ENCODE measurements at places on chromosomes 3 and 15.

DNA sequence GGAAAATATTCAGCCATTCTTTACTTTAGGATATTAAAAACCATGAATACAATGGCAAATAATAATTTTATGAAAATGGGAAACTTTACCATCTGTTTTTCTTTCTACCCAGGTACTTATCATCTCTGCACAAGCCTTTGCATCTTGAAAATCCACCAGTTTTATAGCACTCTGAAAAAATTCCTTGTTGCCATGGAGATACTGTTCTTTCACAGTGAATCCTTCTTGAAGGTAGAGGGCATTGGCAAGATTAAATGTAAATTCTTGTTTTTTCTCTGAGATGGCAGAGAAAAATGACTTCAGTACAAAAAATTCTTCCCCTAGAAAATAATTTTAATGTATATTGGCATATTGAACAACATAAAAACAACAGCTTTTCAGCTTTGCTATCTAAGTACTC is 6.9 kb downstream of the SERPINI2 start:
- DNase-seq, result no peak

DNA sequence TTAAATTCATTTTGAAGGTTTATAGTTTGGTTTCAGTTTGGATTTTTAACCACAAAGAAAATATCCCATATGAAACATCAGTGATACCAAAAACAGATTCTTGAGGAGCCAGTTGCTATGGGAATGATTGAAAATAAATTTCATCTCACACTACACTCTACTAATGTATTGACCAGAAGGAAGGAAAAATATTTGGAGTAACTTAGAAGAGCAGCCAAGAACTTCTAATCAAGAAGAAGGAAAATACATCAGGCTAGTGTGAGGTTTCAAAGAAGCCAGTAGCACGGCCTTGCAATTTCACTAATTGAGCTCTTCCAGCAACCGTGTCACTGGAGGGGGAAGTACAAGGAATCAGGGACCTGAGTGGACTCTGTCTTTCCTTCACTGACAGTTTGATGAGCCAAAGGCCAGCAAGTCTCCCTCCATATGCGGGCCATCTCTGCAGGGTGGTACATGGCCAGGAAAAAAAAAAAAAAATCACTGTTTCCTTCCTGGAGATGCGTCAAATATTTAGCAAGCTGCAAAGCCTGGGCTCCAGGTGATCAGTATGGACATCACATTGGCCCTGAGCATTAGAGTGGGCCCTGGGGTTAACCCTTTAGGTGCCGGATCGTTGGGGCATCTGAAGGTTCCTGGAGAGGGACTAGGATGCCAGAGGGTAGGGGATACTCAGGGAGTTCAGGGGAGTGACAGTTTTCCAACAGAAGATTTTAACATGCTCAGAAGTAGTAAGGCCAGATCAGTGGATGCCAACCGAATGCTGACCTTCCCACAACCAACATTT is 37.1 kb downstream of the SLC12A8 start:
- DNase-seq, result no peak

GRCh38 chr3:43497422-43497821 is 124.4 kb downstream of the ANO10 start:
- DNase-seq, result no peak

- no peak for DNase-seq
Measured at GRCh38 chr3:162112719-162113118, 616.1 kb downstream of the OTOL1 start.

- no peak for DNase-seq
Measured at GRCh38 chr15:79549196-79549595, 117.1 kb downstream of the MINAR1 start.

DNA sequence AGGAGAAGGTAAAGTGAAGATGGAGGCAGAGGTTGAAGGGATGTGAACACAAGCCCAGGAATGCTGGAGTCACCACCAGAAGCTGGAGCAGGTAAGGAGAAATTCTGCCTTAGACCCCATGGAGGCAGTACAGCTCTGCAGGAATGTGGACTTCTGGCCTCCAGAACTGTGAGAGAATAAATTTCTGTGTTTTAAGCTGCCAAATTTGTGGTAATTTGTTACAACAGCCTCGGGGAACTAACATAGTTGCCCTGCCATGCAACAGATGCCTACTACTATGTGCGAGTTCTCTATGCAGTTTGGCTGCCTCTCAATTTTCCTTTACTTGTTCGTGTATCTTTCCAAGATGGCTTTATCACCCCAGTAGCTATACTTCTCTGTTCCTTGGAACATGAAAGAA is 394.1 kb downstream of the TUSC7 start:
- DNase-seq, result no peak

GRCh38 chr3:31610700-31611275 is 78.1 kb downstream of the STT3B start:
- DNase-seq, result no peak

- no peak for DNase-seq
Measured at GRCh38 chr15:58593870-58594269, 155.6 kb downstream of the ADAM10 start.

DNA sequence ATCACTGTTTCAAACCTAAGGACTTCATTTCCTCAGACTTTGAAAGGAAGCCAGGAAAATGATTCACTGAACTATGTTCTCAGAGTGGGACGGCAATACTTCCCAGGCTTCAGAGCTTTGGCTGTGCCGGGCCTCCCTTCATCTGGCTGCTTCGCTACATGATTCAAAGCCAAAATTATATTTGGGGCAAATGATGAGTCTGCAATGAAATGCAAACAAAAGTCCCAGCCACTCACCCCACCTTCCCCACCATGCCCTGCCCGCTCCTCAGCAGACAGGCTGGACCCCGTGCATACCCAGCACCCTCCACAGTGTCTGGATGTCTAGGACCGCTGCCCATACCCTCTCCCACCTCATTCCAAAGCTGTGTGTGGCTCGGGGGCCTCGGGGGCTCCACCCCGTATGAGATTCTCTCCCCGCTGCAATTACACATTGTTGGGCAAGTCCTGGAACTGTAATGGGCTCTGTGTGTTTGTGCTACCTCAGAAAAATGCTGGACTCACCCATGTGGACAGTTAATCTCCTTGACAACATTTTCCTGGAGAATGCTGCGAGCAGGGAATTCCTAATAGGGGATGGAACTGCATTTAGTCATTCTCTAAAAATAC is 32.2 kb downstream of the ATP10A start:
- DNase-seq, result no peak

GRCh38 chr3:31106204-31106603 is 211.7 kb upstream of the GADL1 start:
- no peak for DNase-seq

DNA sequence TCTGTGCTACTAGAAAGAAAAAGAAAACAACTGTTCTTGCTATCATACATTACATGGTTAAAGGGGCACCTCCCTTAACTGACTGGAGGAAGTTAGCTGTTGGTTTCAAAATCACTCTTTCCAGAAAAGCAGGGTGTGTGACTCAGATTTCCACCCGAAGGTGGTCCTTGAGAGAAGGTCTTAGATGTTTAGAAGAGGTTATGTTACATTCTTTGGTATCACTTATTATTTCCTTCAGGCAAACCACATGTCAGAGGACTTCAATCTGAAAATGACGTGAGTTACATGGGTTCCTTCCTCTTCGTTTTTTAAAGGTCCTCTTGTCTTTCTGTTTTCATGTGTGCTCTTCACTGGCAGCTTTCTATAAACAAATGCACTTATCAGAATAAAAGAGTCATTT is 307.9 kb upstream of the CBLB start:
- peak; percentile 26 for DNase-seq

GRCh38 chr15:40873694-40874561 is at the start of gene RHOV:
Gene RHOV (minus strand): TSS chr15:40874234. CDS start chr15:40874139, 95 bp downstream.
- DNase-seq, result peak; percentile 17

DNA sequence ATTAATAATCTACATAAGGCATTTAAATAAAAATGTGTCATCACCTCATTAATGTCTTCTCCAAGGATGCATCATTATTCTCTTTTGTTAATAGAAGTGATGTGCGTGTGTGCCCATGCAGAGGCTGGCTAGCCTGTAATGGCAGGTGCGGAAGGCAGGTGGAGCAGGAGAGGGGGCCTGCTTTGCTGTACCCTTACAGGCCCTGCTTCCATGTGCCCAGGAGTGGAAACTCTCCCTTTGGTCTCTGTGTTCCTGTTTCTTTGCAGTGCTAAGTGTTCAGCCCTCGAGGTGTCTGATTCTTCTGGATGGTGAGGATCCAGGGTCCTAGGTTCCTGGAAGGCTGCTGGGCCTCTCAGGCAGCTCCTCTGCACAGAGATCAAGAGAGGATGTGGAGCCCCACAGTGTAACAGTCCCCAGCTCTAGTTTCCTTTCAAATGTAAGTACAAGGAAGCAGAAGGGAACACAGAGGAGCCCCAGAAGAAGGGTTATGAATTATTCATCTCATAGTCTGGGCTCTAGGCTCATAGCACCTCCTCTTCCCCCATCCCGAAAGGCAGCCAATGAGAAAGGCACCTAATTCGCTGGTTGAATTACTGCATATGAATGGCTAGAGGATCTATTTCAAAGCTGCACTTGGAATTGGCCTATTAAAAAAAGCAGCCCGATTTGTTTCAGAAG is 39.2 kb upstream of the AGBL1 start:
- DNase-seq, result no peak

GRCh38 chr3:117553461-117553860 is 843.9 kb downstream of the TUSC7 start:
- DNase-seq, result no peak

DNA sequence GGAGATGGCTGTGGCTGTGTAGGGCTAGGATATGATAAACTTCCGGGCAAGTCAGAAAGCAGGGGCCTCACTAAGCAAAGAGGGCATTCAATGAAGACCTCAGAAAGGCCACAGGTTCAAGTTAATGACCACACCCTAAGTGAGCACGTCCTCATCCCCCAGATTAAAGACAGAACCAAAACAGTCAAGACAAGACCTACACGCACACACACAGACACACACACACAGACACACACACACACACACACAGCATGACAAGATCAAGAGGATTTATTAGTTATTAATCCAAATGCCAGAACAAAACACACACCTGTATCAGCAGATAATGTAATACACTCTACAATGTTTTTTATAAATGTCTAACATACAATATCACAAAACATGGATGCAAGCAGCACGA is 546.2 kb downstream of the FGF12 start:
- no peak for DNase-seq

DNA sequence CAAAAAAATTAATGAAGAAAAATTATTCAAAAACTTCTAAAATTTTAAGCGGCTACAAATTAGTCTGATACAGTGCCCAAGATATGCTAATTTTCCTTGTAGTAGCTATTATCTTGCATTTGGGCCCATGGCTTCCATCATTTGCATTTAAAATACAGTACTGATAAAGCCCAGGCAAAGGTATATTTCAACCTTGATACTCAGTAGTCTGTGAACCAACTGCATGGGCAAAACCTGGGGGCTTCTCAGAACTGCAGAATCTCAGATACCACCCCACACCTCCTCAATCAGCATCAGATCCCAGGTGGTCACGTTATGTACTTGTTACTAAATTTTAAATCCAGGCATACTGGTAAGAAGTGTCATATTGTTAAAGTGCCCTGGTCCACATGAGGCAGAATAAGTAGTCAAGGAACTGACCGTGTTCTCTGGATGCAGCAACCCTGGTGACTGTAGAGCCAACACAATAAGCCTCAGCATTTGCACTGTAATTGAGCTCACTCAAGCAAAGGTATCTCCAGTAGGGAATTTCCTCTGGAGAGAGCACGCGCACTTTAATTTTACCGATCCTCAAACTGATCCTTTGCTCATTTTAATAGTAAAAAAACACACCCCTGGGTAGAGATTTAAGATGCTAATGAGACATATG is 31.9 kb downstream of the ZNF385D start:
- DNase-seq, result no peak

GRCh38 chr3:139140553-139140952 is 95.9 kb upstream of the PRR23C start:
- DNase-seq, result no peak

- DNase-seq, result no peak
Measured at GRCh38 chr15:101052681-101053121, 133.5 kb downstream of the LRRK1 start.

DNA sequence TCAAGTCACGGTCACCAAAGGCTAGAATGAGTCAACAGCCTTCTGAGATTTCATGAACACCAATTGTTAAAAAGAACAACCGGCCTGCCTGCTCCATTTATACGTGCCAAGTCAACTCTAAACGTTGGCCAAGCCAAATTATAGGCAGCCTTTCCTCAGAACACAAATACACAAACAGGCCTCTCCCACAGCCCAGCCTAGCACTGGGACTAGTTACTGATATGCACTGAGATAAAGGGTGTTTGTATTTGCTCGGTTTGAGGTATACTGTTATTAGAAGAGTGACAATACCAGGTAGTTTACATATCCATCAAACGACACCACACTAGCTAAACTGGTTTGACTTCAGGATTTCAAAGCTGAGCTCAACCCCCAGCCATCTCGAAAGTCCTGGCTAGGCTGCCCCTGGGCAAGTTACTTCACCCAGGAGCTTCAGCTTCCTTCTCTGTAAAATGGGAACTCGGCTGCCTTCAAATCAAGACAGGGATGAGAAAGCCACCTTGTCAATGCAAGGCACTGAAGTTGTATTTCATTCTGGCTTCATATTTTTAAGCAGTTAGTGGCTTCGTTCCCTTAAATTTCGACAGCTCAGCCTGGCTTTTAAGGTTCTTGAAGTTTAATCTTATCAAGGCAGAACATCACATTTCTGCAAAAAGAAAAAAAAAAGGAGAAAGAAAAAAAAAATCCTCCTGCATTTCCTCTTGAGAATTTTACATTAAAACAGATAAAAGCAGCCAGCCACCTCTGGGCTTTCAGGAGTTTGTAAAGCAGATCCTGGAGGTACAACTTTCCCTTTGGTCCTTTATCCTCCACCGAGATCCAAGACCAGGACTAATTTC is 4.0 kb downstream of the TLE3 start:
- DNase-seq, result no peak

DNA sequence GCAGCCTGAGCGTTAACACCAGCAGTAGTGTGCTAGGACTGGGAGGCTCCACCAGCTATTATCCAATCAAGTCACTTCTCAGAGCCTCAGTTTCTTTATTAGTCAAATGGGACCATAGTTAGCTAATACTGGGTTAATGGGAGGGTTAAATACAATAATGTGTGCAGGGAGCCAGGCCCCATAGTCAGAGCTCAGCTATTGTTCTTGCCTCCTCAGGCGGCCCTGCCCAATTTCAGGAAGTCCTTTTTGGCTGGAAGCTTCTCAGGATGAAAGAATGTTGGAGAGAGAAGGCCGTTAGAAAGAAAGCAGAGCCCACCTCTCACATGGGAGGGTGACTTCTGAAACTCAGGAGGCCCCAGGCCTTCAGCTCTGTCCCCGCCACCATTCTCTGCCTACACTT is 39.5 kb upstream of the SMAD6 start:
- no peak for DNase-seq

GRCh38 chr15:45539680-45540079 is 17.1 kb upstream of the SLC30A4 start:
- no peak for DNase-seq

Data from activated T-helper 1 cell treated with anti-CD3 and anti-CD28 coated beads, Interleukin-2, amount 50 U/mL, for 16 hours (primary cell).